ENCODE measurements at places on chromosomes 5 and 9.

- DNase-seq: no peak
Measured at GRCh38 chr5:16064135-16064893, 115.3 kb downstream of the MARCHF11 start.

GRCh38 chr5:13248253-13248652 is 696.2 kb downstream of the DNAH5 start:
- DNase-seq: no peak

DNA sequence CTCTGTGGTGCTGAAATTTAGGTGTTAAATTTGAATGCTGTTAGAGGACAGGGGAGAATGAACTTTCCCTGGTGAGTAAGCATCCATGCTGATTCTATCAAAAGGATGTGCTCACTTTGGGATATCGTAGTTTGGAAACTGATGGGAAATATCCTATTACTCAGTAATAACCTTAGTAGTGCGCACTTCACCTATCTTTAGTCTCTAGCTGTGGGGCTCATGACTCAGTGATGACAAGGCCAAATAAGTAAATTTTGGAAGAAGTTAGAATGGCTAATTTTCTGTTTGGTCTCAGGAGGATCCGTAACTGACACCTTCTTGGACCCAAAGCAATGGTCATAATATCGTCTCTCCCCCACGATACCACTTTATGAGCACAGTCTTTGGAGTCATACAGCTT is 448.4 kb downstream of the PSAT1 start:
- peak; percentile 12 for DNase-seq

GRCh38 chr9:75121914-75122558 is 33.7 kb downstream of the OSTF1 start:
- no peak for DNase-seq

- no peak for DNase-seq
Measured at GRCh38 chr5:74738406-74738805, 28.5 kb downstream of the GFM2 start.

GRCh38 chr5:9877488-9877887 is 247.3 kb upstream of the TAS2R1 start:
- DNase-seq: peak; percentile 38
